ENCODE measurements at places on chromosomes 5 and 9.

DNA sequence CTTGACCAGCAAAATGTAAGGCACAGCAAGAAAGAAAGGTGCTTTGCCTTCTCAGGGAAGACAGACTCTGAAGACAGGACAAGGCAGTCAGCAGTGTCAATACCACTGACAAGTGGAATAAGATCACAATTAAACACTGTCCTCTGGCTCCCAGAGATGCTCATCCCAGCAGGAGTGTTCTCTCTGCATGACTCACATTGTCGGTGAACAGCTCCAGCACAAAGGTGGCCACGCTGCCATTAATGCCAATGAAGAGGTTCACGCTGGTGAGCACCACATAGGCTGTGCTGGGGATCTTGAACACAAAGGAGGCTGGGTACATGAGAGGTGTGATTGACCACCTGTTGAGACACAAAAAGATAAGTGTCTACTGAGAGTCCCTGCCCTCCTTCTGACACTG is 31.9 kb downstream of the NIPSNAP3B start:
- no peak for DNase-seq

- DNase-seq = peak; percentile 87
These were observed 28.4 kb upstream of the DPYSL3 start for GRCh38 chr5:147538236-147538635.

GRCh38 chr9:34185778-34186551 is 7.1 kb downstream of the UBAP1 start:
- peak; percentile 99 for DNase-seq

- no peak for DNase-seq
These were observed 12.2 kb downstream of the CSNK1G3 start for GRCh38 chr5:123524146-123524545.

GRCh38 chr5:1312206-1312605 is 17.3 kb upstream of the TERT start:
- DNase-seq = no peak
